Thoracic aorta (tissue), 2 donors: ENCODE measurements at places on chromosomes 12 and 14. TPM values are rescaled to one million over a fixed set of nuclear protein-coding genes. Genes with fewer than 3 reads are reported as not detected.

Gene CCND2
- 153 TPM for total RNA-seq

Gene DCN
- 869 TPM for total RNA-seq

Gene ANO6
- total RNA-seq: 114 TPM

Gene DPY19L2
- total RNA-seq: 21.0 TPM

Gene ZFHX2
- total RNA-seq: 0.49 TPM

Gene BCDIN3D
- 1.6 TPM for total RNA-seq

Gene AHNAK2
- total RNA-seq: 22.6 TPM

Gene ANKS1B
- total RNA-seq: 45.5 TPM

Gene CACNA1C
- 70.0 TPM for total RNA-seq

Gene TSHR
- not detected for total RNA-seq

Gene SLC25A21
- total RNA-seq: 1.2 TPM

Gene KRT74
- not detected for total RNA-seq

Gene GLS2
- total RNA-seq: 0.85 TPM

Gene PPP4R4
- total RNA-seq: 0.27 TPM

Gene SMIM41
- 1.8 TPM for total RNA-seq
